Colonic mucosa (tissue), 4 donors: ENCODE measurements at places on chromosomes 6 and 20. TPM values are rescaled to one million over a fixed set of nuclear protein-coding genes. Genes with fewer than 3 reads are reported as not detected.

Gene KHDC1L
- not detected for total RNA-seq

Gene SLC13A3
- total RNA-seq: 0.25 TPM

Gene GGTLC1
- total RNA-seq: 0.27 TPM

Gene BRD2
- 167 TPM for total RNA-seq

Gene GPX5
- 0.17 TPM for total RNA-seq

Gene HSPA1L
- 0.98 TPM for total RNA-seq

Gene GSTA5
- not detected for total RNA-seq

Gene ENPP1
- 12.6 TPM for total RNA-seq

DNA sequence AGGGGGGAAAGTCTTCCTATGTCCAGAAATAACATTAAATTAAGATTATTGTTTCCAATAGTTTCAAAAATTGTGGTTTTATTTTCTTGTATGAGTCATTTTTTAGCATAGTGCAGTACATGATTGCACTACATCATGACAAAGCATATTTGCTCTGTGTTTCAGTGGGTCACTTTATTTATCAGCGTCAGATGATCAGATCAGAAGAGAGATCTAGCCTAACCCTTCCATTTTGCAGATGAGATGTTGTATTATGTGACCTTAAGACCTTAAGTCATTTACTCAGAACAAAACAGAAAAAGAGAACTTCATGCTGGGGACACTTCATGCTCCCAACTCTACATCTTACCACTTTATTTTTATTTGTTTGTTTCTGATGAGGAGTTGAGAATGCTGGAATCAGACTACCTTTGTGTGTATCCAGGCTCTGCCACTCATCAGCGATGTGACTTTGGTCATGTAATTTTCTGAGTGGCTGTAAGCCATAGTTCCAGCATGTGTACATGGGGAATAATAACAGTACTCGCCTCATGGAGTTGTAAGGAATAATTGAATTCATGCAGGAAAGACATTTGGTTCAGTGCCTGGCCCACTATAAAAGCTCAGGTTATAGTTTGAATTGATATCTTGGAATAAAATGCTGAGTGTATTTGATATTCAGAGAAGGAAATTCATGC, 13.5 kb downstream of the EYA4 start:
- H3K27me3 ChIP-seq: no peaks in the 10 kb centered on the region
- H3K4me3 ChIP-seq: no peak overlapping the region
- no peaks in the 10 kb centered on the region for H3K4me1 ChIP-seq
- H3K36me3 ChIP-seq: no peaks in the 10 kb centered on the region
- no peak for DNase-seq

- H3K4me3 ChIP-seq: no peak overlapping the region
- H3K4me1 ChIP-seq: peaks cover 5% of the 10 kb centered on the region
- DNase-seq: peak; percentile 80
- no peaks in the 10 kb centered on the region for H3K27me3 ChIP-seq
Measured at GRCh38 chr6:138454981-138455706, 44.1 kb downstream of the NHSL1 start.

DNA sequence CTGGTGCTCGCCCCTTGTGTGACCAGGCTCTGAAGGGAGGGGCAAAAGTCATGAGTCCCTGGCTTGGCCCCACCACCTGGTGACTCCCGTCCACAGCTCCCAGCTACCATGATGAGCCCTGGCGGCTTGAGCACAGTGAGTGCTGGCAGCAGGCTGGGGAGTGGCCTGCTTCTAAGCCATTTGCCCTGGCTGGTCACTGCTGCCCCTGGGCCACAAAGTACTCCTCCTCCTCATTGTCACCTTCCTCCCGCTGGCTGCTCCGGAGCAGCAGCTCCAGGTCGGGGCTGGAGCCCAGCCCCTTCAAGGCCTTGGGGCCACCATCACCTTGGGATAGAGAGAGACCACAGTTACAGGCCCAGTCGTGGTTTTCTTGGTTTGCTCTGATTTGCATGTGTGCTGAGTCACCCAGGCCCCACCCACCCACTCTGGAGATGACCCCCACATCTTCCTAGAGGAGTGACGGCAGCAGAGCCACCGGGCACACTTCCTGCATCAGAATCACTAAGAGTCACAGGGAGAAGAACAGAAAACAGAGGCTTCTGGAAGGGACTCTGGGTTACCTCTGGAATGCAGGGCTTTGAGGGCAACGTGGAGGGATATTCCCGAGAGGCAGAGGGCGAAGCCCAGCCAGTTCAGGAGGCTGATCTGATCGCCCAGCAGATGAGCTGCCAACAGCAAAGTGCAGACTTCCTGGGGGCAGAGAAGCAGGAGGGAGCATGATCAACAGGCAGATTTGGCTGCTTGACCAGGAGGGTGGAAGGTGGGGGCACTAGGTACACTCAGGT, 42.1 kb upstream of the CDH22 start:
- no peaks in the 10 kb centered on the region for H3K27me3 ChIP-seq
- DNase-seq: no peak
- no peak overlapping the region for H3K27ac ChIP-seq
- H3K4me1 ChIP-seq: no peaks in the 10 kb centered on the region
- H3K4me3 ChIP-seq: no peak overlapping the region

GRCh38 chr6:148990403-148990802, 243.6 kb downstream of the UST start:
- H3K4me1 ChIP-seq: no peaks in the 10 kb centered on the region
- no peak overlapping the region for H3K4me3 ChIP-seq
- no peaks in the 10 kb centered on the region for H3K27me3 ChIP-seq
- no peak overlapping the region for H3K27ac ChIP-seq
- DNase-seq: no peak

GRCh38 chr6:73382462-73383113, 12.0 kb upstream of the DDX43 start:
- H3K4me3 ChIP-seq: no peak overlapping the region
- H3K36me3 ChIP-seq: no peaks in the 10 kb centered on the region

GRCh38 chr6:56814802-56815201, 140.1 kb upstream of the BEND6 start:
- DNase-seq: no peak
- no peak overlapping the region for H3K4me3 ChIP-seq
- no peak overlapping the region for H3K27ac ChIP-seq
- no peaks in the 10 kb centered on the region for H3K4me1 ChIP-seq
- H3K36me3 ChIP-seq: no peaks in the 10 kb centered on the region

DNA sequence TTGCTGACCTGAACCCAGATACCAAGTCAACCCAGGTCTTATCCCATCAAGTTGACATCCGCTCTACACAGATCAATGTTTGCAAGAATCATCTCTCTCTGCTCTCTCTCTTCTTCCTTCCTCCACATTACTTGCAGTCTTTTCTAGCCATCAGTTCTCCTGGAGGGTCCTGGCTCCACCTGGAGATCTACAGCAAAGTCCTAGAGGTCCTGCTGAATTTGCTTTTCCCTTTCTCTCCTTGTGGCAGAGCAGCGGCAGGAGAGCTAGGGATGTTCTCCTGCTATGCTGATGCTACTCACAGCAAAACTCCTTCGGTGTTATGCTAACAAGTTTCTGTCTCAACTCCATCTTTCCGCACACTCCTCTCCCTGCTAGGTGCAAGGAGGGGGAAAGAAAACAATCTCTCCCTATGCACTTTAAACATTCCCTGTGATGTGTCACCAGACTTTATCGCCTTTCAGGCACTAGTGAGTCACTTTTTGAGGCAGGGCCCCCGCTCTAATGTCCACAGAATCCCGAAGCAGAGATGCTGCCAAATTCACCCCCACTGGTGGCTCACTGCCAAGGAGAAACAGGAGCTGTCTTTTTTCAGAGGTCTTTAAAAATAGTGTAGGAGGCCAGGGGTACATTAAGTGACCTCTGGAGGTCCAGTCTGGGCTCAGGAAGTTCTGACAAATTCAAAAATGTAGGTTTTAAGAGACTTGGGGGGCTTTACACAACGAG, 62.6 kb downstream of the FAM50B start:
- H3K27me3 ChIP-seq: no peaks in the 10 kb centered on the region
- H3K4me1 ChIP-seq: peaks cover 6% of the 10 kb centered on the region
- no peak for DNase-seq

- no peaks in the 10 kb centered on the region for H3K27me3 ChIP-seq
- DNase-seq: no peak
- H3K27ac ChIP-seq: peak overlapping the region; percentile 11
- H3K4me3 ChIP-seq: no peak overlapping the region
- peaks cover 4% of the 10 kb centered on the region for H3K36me3 ChIP-seq
Measured at GRCh38 chr20:44990425-44990824, 24.1 kb downstream of the STK4 start.

DNA sequence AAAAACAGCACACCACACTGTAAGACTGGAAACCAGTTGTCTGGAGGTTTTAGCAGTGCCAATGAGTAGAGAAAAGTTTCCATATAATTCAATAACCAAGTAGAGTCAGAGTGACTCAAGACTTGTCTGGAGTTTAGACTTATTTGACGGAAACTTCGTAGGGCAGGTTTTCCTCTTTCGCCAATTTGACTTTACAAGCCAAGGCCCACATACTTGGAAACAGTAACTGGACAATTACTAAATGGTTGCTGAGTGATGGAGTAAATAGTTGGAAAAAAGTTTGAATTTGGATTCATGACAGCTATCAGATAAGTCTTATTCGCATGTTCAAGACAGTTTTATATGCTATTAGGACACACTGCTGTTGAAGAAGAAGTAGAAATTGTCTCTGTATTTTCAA, 48.1 kb upstream of the CTAGE9 start:
- no peaks in the 10 kb centered on the region for H3K36me3 ChIP-seq
- H3K27me3 ChIP-seq: no peaks in the 10 kb centered on the region

DNA sequence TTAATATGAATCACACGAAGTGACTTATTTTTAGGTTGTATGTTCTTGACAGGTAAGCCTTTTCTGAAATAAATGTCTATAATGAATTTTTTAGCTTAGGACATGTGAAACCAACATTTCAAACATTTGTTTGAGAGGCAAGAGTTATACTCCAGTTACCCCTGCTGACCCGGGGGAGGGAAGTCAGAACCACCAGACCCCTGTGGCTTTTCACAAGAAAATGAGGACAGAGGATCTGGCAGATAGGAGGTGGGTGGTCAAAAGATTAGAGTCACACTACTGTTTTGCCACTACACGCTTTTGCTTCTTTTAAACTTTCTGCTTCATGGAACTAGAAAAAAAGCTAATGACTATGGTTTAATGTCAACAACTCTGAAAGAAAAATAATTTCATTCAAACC, 27.5 kb upstream of the ADGRF4 start:
- no peaks in the 10 kb centered on the region for H3K4me1 ChIP-seq
- no peak overlapping the region for H3K4me3 ChIP-seq
- no peak overlapping the region for H3K27ac ChIP-seq
- H3K27me3 ChIP-seq: no peaks in the 10 kb centered on the region

- H3K4me3 ChIP-seq: no peak overlapping the region
- H3K27me3 ChIP-seq: no peaks in the 10 kb centered on the region
- no peak overlapping the region for H3K27ac ChIP-seq
- DNase-seq: no peak
- H3K4me1 ChIP-seq: peaks cover 7% of the 10 kb centered on the region
Measured at GRCh38 chr6:131897050-131897435, 54.1 kb downstream of the CCN2 start.

DNA sequence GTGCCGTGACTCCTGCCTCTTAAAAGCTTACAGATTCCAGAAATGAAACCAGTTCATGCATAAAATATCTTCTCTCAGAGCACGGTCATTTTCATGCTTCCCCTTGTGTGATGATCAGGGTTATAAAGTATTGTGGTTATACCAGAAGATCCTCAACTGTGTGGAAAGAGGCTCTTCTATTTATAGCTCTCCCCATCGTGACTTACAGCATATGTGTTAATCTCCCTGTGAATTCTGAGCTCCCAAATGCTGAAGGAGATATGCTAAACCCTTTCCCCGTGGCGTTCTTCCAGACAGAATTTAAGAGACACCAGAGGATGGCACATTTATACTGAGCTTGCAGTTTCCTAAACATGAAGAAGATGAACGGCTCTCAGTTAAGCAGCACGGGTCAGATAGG, 158.8 kb downstream of the CDH26 start:
- H3K4me1 ChIP-seq: no peaks in the 10 kb centered on the region
- no peak overlapping the region for H3K4me3 ChIP-seq
- DNase-seq: no peak
- H3K36me3 ChIP-seq: no peaks in the 10 kb centered on the region
- H3K27ac ChIP-seq: no peak overlapping the region

DNA sequence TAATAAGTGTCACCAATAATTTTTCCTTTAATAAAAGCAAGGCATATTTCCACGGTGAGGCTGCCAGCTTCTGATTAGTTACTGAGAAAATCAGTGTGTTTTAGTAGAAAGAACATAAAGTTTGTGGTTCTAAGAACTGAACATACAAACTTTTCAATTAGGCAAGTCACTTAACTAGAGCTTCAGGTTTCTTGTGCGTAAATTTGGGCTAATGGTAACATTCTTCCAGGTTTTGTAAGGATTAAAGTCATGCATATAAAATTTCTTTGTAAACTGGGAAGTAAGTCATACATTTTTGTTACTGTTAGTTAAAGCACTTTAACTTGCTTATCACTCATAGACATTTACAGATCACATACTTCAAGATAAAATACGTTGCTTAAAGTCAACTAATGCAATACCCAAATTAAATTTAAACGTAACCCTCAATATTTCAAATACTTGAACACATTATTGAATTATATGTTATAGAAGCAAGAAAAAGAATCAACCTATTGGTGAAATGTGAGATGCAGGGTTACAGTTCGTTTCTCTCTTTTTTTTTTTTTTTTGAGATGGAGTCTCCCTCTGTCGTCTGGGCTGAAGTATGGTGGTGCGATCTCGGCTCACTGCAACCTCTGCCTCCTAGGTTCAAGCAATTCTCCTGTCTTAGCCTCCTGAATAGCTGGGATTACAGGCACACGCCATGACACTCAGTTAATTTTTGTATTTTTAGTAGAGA, 327.3 kb upstream of the NOX3 start:
- H3K4me1 ChIP-seq: no peaks in the 10 kb centered on the region
- peak overlapping the region; percentile 13 for H3K27ac ChIP-seq
- H3K36me3 ChIP-seq: no peaks in the 10 kb centered on the region
- no peak overlapping the region for H3K4me3 ChIP-seq

GRCh38 chr6:1364791-1365190, 24.6 kb upstream of the FOXF2 start:
- no peak overlapping the region for H3K27ac ChIP-seq
- H3K36me3 ChIP-seq: no peaks in the 10 kb centered on the region
- no peak for DNase-seq
- H3K27me3 ChIP-seq: peaks cover 10% of the 10 kb centered on the region
- no peaks in the 10 kb centered on the region for H3K4me1 ChIP-seq

GRCh38 chr20:41670631-41671030, 52.5 kb upstream of the CHD6 start:
- H3K4me3 ChIP-seq: no peak overlapping the region
- H3K4me1 ChIP-seq: no peaks in the 10 kb centered on the region
- DNase-seq: no peak

GRCh38 chr6:122903266-122903915, 92.6 kb upstream of the CLVS2 start:
- H3K4me3 ChIP-seq: no peak overlapping the region
- H3K27me3 ChIP-seq: no peaks in the 10 kb centered on the region
- no peaks in the 10 kb centered on the region for H3K36me3 ChIP-seq
- H3K4me1 ChIP-seq: no peaks in the 10 kb centered on the region
- no peak overlapping the region for H3K27ac ChIP-seq
- no peak for DNase-seq

GRCh38 chr6:116828983-116829382, at the start of gene GPRC6A:
Gene GPRC6A, minus strand, starts transcription at chr6:116829083. Its CDS starts 70 bp downstream, at chr6:116829013.
- H3K27me3 ChIP-seq: no peaks in the 10 kb centered on the region
- no peaks in the 10 kb centered on the region for H3K36me3 ChIP-seq
